Urinary bladder (tissue), 4 donors: ENCODE measurements at places on chromosomes 1 and 21. TPM values are rescaled to one million over a fixed set of nuclear protein-coding genes. Genes with fewer than 3 reads are reported as not detected.

DNA sequence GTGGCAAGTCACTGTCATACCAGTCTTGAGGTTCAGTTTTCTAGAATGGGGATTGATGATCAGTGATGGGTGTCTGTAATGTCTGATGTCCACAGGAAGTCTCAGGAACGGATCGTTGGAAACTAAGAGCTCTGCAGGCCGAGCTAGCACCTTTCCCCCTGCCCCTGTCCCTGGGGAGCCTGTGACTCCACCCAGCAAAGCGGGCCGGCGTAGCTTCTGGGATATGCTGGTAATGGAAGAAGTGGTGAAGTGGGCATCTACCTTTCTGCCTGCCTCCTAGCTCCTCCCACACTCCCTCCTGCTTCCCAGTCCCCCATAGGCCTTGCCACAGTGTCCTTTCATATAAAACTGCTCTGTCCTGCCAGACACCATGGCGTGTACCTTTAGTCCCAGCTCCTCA lies 13.4 kb downstream of the HYI start:
- no peak for DNase-seq

- no peak for DNase-seq
Measured at GRCh38 chr1:67839826-67840225, 6.6 kb upstream of the GNG12 start.

DNA sequence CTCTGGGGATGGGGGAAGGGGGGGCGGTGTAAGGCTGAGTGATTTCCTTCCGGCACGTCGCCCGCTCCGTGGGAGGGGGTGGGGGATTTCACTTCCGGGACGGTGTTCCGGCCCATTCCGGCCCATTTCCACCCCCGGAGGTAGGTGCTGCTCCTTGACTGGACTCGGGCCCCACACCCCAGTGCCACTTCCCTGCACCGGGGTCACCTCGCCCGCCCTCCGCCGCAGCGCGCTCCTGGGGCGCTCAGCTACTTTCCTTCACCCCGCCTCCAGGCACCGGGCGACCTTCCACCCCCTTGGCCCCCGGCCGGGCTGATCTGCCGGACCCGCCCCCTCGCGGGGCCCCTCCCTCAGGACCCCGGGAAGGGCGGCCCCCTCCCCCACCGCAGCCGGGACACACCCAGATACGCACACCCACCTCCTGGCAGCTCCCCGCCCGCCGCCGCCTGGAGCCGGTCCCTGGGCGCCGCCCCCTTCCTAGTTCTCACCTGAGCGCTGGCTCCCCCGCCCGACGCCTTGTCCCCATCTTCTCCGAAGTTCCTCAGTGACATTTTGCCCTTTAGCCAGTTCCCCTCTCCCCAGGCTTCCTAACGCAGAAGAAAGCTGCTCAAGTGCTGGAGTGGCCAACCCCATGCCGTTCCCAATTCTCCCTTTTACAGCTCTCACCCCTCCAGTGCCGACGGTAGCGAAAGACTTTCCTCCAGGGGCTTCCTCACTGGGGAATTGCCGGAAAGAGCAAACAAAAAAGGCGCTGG lies at the start of gene ZBTB37:
TSS of gene ZBTB37 (plus strand) at position 115 of the 755 bp plus-strand sequence. CDS start 1,846 bp downstream, outside the sequence.
- peak; percentile 56 for DNase-seq

Gene DMRTA2
- not detected for total RNA-seq

DNA sequence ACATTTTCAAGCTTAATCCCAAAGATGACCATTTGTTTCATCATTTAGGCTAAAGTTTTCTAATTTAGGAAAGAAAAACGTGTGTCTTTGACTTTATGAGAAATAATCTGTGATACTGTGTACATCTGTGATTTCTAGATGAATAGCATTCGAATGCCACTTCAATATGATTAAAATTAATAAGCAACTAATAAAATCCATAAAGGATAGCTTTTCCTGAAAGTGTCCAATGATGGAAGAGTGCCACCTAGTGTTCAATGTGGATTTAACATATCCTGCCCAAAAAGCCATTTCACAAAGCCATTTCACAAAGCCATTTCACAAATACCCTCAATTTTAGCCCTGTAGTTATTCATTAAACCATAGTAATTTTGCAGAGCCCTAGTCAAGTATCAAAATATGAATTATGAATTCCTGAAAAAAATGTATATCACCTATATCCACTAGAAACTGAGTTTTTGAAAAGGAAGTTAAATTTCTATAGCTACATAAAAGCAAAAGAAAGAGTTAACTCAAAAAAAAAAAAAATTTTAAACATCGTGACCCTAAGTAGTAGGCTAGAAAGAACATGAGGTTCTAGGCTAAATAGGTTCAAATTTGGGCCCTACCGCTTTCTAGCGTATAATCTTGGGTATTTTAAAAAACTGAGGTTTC lies 19.1 kb downstream of the NME7 start:
- DNase-seq: peak; percentile 41

Gene CDK11A
- total RNA-seq: 15.2 TPM

Gene S100A1
- total RNA-seq: not detected

DNA sequence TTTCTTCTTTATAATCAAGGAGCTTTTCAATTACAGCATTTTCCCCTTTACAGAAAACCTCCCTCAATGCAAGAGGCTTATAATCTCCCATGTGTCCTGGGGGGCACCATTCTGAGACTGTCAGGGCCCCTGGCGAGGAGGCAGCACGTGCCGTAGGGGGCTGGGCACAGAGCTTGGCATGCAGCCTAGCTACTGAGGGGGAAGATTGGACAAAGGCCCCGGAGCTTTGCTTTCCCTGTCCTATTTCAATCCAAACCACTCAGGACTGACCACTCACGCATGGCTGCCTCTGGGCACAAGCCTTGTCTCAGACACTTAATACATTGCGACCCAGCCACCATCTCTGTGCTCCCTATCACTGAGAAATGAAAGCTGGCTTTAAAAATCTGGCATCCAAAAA lies 2.8 kb upstream of the RAP1GAP start:
- no peak for DNase-seq
